ENCODE measurements at places on chromosomes 1 and 21.

DNA sequence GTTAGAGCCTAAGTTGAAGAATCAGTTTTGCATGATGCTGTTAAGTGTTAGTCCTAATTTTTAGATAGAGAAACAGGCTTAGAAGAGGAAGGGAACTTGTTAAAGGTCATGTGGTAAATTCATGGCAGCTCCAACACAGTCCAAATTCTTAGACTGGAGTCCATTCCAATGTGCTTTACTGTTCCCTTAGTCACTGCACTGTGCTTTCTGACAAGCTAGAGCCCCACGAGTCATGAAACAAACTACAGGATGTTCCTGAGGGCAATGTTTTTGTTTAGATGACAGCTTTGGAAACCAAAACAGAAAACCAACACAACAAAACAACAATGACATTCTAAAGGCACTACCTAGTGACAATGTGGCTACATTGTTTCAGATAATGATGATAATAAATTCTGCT lies 23.1 kb upstream of the RGS4 start:
- no peak for DNase-seq

DNA sequence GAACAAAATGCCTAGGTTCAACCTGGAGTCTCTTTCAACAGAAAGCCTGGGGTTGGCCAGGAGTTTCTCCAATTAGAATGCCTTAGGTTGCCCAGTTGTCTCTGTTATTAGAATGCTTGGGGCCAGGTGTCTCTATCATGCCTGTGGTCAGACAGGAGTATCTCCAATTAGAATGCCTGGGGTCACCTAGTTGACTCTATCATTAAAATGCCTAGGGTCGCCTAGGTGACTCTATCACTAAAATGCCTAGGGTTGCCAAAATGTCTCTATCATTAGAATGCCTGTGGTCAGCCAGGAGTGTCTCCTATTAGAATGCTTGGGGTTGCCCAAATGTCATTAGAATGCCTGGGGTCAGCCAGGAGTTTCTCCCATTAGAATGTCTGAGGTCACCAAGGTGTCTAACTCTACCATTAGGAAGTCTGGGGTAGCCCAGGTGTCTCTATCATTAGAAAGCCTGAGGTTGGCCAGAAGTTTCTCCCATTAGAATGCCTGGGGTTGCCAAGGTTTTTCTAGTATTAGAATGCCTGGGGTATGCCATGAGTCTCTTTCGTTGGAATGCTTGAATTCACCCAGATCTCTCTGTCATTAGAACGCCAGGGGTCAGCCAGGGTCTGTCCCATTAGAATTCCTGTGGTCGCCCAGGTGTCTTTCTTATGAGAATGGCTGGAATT lies 57.9 kb downstream of the RNF187 start:
- no peak for DNase-seq

DNA sequence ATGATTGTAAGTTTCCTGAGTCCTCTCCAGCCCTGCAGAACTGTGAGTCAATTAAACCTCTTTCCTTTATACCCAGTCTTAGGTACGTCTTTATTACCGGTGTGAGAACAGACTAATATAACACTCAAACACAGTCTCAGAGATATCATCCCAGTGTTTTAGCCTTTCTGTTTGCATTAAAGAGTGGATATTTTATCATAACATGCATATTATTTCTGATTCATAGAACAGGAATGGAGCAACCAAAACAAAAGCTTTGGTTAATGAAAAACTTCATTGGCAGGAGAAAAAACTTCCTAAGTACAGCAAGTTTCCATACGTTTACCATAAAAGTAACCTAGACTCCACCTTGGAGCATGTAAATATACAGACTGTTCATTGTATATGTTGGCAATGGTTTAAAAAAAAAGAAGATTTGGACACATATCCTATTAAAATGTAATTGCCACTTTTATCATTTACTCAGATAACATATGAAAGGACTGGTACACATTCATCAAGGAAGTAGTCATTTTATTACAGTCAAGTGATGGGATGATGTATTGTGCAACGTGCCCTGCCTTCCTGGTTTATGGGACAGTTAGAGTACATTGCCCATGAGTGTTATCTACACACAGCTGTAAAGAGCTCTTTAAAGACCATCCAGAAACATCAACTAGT lies 144.8 kb downstream of the ETS2 start:
- DNase-seq: no peak

GRCh38 chr1:238647877-238648276 lies 738.5 kb upstream of the CHRM3 start:
- DNase-seq: no peak

GRCh38 chr1:107132195-107132594 lies 8.6 kb upstream of the NTNG1 start:
- no peak for DNase-seq

GRCh38 chr1:208161656-208162375 lies 82.4 kb downstream of the PLXNA2 start:
- no peak for DNase-seq

DNA sequence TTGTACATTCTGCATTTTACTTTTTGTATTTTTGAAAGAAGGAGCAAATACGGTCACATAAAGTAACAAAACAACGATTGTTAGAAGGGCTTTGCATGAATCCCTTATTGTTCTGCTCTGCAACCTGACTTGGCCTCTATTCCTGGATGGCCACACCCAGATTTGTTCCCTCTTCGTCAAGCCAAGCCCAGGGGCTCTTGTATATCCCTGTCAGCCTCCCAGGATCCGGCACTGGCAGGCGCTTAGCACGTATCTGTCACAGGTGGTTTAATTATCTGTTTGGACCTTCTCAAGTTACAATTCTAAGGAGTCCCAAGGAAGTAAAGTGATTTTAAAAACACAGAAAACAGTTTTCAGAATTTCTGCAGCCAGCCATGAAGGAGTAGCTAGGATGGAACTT lies 28.0 kb downstream of the CRYAA start:
- no peak for DNase-seq

DNA sequence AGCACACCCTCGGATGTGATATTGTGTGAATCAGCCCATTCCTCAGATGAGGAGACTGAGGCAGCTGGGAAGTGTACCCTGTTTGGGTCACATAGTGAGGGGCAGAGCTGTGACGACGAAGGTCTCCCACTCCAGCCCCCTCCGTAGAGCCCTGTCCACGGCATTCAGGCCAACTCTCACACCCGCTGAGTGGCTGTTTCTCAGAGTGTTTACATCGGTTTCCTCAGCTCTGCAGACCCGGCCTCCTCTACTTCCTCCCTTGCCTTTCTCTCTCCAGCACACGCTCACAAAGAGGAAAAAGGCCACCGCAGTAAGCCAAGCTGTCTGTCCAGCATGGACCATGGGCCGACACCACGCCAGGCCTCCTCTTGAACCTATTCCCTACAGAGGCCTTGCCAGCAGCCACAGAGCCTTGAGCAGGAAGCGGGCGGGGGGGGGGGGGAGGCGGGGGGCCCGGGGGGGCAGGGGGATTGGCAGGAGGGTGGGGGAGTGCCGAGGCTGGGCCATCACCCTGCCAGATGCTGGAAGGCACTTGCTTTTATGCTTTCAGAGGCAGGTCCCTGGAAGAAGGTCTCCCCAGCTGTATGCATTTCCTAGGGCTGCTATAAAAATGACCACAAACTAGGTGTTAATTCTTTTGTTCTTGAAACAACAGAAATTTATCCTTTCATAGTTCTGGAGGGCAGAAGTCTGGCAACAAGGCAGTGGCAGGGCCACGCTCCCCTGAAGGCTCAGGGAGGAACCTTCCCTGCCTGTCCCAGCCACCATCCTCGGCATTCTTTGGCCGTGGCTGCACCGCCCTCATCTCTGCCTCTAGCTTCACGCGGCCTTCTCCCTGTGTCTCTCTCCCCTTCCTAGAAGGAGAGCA lies 178.4 kb downstream of the PSMG1 start:
- DNase-seq: no peak

- no peak for DNase-seq
These were observed 59.2 kb downstream of the TBX15 start for GRCh38 chr1:118928739-118929554.

DNA sequence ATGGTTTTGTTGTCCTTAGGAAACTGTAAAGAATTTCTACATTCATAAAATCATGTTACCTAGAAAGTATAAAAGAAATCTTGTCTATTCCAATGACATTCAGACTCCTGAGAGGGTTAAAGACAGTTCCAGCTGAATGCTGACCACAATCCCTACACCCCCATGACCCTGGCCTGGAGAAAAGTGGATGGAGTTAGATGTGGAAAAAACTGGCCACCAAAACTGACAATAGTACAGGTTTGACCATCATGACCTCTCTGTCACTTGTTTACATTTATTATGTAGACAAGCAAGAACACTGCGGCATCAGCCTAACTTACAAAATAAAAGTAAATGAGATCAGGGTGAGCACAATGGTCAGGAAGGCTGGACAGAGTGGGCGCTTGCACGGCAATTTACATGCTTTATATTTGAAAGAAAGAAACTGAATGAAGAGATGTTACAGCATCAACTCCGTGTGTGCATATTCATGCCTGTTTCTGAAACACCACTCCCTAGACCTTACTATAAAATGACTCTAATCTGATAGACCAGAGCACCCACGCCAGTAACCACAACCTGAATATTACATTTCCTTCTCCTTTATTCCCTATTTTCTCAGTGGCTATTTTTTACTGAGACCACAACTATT lies 116.0 kb downstream of the ESRRG start:
- DNase-seq: no peak

- no peak for DNase-seq
These were observed 153.9 kb downstream of the GRIK3 start for GRCh38 chr1:36880155-36881067.

GRCh38 chr1:217048104-217048707 lies 325.0 kb upstream of the ESRRG start:
- DNase-seq: no peak

DNA sequence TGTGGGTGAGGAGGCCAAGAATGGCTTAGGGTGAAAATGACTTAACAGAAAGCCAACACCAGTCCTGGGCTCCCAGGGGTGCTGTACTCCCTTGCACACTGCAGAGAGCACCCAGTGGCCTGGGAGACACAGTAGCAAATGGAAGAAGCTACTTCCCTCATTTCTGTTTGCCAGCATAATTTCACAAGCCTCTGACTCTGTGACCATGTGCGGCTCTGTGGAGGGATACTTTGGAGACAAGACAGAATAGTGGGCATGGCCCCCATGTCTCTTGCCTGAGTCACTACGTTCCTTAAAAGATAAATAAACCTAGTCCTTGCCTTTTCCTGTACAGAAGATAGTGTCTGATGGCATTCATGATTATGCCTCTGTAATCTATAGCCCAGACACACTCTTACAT lies 38.1 kb downstream of the TRIM62 start:
- DNase-seq: no peak

DNA sequence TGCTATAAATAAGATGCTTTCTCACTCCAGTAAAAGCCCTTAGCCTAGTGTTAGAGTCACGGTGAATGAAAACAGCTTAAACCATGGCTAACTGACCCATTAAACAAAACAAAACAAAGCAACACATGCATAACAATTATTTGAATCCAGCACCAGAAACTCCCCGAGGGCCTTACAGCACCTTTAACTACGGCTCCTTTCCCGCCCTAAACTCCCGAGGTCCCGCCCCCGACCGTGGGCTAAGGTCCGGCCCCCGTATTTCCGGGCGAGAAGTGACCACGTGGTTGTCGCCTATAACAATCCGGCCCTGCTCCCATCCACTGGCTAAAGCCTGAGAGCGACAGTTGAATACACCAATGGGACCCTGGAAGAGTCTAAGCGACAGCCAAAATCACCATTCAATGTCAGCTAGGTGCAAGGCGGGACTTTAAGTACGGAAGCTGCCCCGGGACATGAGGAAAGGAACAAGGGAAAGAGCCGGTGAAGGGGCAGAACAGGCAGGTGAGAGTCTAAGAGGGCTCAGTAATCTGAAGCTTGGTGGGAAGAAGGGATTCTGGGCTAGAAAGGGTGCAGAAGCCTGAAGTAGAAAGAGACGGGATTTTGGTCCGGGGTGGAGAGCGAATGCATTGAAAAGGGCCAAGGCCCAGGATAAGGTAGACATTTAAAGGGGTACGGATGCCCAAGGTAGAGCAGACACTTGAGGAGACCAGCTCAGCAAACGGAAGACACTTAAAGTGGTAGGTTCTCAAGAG lies at the start of gene FLAD1:
TSS of gene FLAD1 (plus strand) at position 448 of the 752 bp plus-strand sequence. CDS start 351 bp downstream, outside the sequence.
- peak; percentile 89 for DNase-seq

- DNase-seq: no peak
These were observed 70.4 kb downstream of the DDR2 start for GRCh38 chr1:162702628-162703027.

GRCh38 chr1:217471403-217471802 lies 159.5 kb downstream of the GPATCH2 start:
- DNase-seq: no peak

- DNase-seq: no peak
These were observed 7.0 kb downstream of the KRTAP10-12 start for GRCh38 chr21:44703731-44704635.

GRCh38 chr1:32612189-32612881 lies 38.0 kb downstream of the ZBTB8OS start:
- DNase-seq: peak; percentile 10

GRCh38 chr1:160748181-160748877 lies 9.3 kb downstream of the SLAMF7 start:
- no peak for DNase-seq
